ENCODE measurements at places on chromosomes 1 and 21. TPM values are rescaled to one million over a fixed set of nuclear protein-coding genes. Genes with fewer than 3 reads are reported as not detected.

DNA sequence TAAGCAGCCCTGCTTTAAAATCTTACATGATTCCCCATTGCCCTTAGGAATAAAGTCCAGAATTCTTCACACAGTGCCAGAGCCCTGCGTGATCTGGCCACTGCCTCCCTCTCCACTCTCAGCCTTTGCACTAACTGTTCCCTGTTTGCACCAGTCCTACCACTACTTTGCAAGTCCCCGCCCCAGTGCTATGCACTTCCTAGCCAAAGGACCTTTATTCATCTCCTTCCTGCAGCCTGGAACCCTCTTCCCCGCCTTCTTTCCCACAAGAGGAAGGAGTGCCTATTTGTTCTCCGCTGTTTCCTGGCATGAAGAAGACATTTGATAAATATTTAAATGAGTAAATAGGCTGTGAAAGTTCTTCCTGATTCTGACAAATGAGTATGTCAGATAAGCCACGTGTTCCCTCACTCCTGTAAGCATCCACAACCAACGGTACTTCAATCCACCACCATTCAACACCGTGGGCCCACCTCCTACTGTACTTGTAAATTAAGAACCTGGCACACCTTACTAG, 23.9 kb downstream of the CAPN8 start:
- H3K27me3 ChIP-seq: peaks cover 49% of the 10 kb centered on the region
- DNase-seq: no peak
- H3K4me1 ChIP-seq: no peaks in the 10 kb centered on the region
- no peak overlapping the region for H3K27ac ChIP-seq
- no peaks in the 10 kb centered on the region for H3K36me3 ChIP-seq

DNA sequence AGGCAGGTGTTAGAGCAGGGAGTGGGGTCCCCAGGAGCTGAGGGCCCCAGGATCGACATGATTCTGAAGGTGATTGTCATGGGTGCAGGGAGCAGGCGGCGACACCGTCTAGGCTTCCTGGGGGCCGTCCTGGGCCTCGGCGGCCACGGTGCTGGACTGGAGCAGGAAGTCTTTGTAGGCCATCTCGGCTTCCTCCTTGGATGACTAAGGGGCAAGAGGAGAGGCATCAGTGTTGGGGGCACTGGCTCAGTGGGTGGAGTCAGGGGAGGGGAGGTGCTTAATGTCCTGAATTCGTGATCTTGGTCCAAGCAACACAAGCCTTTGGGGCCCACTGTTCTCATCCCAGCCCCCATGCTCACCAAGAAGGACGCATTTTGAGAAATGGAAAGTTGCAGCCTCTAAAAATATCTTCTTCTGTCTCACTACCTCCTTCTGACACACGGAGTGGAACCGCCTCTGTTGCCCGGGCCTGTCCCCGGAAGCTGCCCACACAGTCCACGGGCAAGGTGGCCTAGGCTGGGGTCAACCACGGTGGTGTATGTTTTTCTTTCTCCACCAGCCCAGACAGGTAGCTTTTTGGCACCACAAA, 8.6 kb upstream of the FCMR start:
- no peaks in the 10 kb centered on the region for H3K36me3 ChIP-seq
- H3K4me1 ChIP-seq: no peaks in the 10 kb centered on the region
- DNase-seq: no peak
- H3K27me3 ChIP-seq: no peaks in the 10 kb centered on the region
- no peak overlapping the region for H3K4me3 ChIP-seq

- no peaks in the 10 kb centered on the region for H3K27me3 ChIP-seq
- no peaks in the 10 kb centered on the region for H3K4me1 ChIP-seq
- no peak overlapping the region for H3K27ac ChIP-seq
- H3K4me3 ChIP-seq: no peak overlapping the region
- H3K36me3 ChIP-seq: peaks cover 2% of the 10 kb centered on the region
Measured at GRCh38 chr1:207837673-207838072, 73.3 kb downstream of the CD34 start.

- peaks cover 2% of the 10 kb centered on the region for H3K36me3 ChIP-seq
- H3K27ac ChIP-seq: no peak overlapping the region
- H3K4me3 ChIP-seq: peak overlapping the region; percentile 25
Measured at GRCh38 chr1:10888291-10888690, 91.8 kb upstream of the CASZ1 start.

DNA sequence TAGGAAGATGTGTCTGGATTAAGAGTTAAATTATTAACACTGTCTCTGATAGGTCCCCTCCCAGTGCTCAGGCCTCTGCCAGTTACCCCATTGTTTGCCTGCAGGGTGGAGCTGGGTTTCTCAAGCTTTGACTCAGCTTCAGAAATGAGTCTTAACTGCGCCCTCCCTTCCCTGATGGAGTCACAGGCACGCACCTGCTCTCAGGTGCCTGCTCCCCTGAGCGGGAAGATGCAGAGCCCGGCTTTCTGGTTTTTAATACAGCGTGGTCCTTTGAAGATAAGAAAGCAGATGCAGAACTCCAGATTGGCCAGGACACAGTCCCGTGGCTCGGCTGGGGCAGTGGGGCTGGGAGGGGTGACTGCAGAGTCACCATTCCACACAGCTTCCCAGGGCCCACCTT, 3.2 kb upstream of the SPRR4 start:
- no peak for DNase-seq
- no peaks in the 10 kb centered on the region for H3K36me3 ChIP-seq
- no peak overlapping the region for H3K4me3 ChIP-seq
- peaks cover 2% of the 10 kb centered on the region for H3K27me3 ChIP-seq
- no peaks in the 10 kb centered on the region for H3K4me1 ChIP-seq
- H3K27ac ChIP-seq: no peak overlapping the region

DNA sequence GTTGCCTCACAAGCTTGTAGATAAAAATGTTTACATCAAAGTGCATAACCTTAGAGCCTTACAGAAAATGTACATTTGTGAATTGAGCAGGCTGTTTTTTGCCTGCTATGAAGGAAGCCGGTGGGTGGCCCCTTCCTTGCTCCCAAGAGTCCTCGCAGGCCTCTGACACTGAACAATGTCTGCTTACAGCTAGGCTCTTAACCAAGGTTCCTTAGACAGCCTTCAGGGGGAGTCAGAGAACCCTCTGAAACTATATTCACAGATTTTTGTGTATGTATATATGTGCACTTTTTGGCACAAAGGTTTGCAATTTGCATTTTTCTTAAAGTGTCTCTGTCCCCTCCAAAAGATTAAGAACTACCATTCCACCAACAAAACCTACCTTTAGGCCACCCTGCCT, 282.6 kb downstream of the BARHL2 start:
- H3K27ac ChIP-seq: no peak overlapping the region
- DNase-seq: no peak
- no peaks in the 10 kb centered on the region for H3K4me1 ChIP-seq
- H3K27me3 ChIP-seq: peaks cover 5% of the 10 kb centered on the region
- no peak overlapping the region for H3K4me3 ChIP-seq
- H3K36me3 ChIP-seq: no peaks in the 10 kb centered on the region

DNA sequence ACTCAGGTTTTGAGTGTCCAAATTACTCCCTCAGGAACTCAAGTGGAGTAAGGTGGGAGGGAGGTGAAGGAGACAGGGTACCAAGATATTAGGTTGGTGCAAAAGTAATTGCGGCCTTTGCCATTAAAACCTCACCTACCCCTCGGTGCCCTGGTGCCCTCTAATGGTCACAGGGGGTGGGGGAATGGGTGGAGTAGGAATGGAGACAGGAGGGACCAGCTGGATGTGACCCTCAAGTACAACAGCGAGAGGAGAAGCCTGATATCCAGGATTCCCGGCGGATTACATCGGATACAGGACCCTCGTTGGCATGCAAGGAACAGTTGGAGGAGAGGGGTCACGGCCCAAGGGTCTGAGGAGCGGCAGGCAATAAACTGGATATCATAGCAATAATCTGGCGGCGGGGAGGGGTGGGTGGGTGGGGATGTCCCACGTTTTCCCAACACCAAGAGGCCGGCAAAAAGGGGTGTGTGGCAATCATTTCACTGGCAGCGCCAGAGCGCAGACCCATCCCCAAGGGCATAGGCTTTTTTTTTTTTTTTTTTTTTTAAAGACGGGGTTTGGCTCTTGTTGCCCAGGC, 4.3 kb upstream of the ZBTB7B start:
- no peak overlapping the region for H3K27ac ChIP-seq
- DNase-seq: peak; percentile 41
- no peaks in the 10 kb centered on the region for H3K27me3 ChIP-seq
- H3K36me3 ChIP-seq: no peaks in the 10 kb centered on the region

- no peak overlapping the region for H3K27ac ChIP-seq
- no peaks in the 10 kb centered on the region for H3K36me3 ChIP-seq
- DNase-seq: no peak
Measured at GRCh38 chr1:30598571-30599114, 124.7 kb downstream of the MATN1 start.

The ASCL5 gene
- total RNA-seq: not detected

The C1orf226 gene
- total RNA-seq: 6.4 TPM

The NUDT4B gene
- 1.6 TPM for total RNA-seq

The ANGPTL7 gene
- total RNA-seq: not detected

The LCA5L gene
- total RNA-seq: 0.92 TPM
